ENCODE measurements at places on chromosomes 11 and 22.

DNA sequence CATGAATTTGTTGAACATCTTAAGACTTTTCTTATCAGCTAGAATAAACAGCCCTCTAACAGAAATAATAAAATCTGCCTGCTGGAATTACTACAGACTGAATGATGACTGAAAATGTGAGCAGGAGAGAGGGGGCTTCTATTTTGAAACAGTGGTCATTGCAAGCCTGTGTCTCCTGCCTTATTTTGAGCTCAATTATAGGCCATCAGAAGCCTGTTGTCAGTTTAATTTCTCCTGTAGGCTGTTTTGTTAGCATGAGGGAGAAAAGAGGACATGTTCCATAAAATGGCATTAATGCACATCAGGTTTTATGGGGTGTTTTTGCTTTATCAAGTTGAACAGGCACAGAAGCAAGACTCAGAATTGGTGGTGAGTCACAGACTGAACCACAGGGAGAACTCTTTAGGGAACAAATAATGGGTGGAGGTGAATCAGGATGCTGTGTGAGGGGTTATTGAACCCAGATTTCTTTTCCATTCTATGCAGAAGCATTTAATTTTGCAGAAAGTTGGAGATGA is 129.1 kb downstream of the PARVA start:
- DNase-seq = no peak

DNA sequence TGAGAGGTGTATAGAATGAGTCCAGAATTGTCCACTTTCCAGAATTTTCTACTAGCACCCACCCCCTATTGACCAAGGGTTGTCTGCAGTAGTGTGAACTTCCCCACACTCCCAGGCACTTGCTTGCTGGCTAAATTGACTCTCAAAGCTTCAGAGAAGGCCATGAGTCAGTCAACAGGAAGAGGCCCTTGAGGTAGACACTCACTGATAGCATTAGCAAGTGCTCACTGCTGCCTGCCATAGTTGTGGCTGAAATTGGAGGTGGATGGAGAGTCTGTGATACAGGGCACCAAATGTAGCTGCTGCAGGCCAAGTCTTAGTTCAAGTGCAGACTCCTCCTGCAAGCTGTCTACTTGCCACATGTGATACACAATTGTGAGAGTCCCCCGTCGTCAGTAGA is 156.8 kb downstream of the SPON1 start:
- no peak for DNase-seq

- no peak for DNase-seq
Observed at GRCh38 chr11:80241766-80242165, 800.9 kb upstream of the TENM4 start.

DNA sequence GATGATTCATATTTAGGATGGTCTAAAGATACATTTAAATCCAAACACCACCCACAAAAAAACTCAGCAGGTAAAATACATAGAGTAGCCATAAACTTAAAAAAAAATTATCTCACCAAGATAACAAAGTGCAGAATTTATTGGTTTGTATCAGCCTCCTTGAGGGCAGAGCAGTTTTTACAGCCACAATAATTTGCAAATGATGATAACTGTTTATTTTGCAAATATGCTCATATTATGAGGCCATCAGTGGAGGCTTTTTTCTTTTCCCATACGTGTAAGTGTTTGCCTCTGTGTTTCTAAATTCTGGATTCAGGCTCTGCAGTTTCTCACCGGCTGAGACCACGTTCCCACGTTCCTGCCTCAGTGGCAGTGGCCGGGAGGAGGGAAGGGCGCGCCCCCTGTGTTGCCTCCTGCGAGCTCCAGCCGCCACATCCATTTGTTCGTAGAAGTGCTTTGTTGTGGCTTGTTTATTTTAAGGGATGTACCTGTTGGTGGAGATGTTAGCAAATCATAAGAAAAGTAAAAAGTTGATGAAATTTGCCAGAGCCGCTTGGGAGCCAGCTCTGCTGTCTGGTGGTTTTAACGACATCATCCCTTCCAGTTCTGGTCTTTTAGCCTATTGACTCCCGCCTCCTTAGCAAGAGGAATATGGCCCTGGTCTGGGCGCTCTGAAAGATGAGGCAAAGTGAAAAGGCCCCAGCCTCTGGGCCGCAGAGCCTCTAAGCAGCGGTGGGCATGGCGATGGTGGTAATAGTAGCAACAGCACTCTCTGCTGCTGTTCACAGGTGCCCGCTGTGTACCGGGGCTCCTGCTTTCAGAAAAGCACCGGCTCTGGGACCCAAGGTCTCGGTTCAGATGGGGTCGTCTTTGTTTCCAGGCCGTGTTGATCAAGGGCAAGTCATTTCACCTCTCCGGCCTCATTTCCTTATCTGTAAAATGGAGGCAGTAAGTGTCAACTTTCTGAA is 66.7 kb upstream of the PPARA start:
- DNase-seq = no peak

DNA sequence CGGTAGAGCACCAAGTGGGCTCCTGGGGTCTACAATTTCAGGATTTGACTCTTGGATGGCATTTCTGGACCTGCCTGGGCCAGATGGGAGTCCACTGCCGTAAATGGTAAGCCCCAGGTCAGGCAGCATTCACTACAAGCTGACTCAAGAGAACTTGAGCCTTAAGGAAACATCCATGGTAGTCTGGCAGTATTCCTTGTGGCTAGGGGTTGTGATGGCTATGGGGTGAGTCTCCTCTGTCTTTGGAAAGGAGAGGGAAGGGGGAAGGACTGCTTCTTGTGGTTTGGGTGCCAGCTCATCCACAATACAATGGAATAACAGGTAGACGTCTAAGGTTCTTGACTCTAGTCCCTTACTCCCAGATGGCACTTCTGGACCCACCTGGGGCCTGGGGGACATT is 32.3 kb upstream of the POU2AF2 start:
- no peak for DNase-seq

Data from GM23338 (cell line).